ENCODE measurements at places on chromosomes 6 and 20.

GRCh38 chr6:44253307-44254101, 3.8 kb downstream of the SLC35B2 start:
- DNase-seq: peak; percentile 74

GRCh38 chr6:39407446-39407993, 85.0 kb upstream of the KCNK16 start:
- DNase-seq: no peak

DNA sequence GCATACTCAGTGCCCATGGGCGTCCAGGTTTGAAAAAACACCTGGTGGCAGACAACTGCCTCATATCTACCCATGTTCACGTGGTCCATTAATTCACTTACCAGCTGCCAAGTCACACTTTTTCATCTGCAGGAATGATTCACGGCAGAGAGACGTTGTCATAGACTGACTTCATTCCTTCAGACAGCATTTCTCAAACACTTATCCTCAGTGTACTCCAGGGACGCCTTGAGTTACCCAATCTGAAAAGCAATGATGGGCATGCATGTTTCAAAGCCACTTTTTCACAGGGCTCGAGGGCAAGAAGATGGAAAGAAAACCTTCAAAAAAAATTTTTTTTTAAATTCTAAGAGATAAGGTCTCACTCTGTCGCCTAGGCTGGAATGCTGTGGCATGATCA, 6.0 kb downstream of the MMP24OS start:
- DNase-seq: no peak

DNA sequence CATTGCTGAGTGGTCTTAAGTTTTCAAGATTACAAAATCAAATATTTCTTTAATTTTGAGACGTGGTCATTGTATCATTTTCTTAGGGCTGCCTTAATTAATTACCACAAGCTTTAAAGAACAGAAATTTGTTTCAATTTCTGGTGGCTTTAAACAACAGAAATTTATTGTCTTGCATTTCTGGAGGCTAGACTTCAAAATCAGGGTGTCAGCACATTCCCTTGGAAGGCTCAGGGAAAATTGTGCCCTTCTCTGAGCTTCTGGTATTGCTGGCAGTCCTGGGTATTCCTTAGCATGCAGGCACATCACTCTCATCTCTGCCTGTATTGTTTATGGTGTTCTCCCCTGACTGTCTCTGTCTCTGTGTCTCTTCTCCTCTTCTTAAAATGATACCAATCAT, 76.0 kb upstream of the PCSK2 start:
- DNase-seq: no peak
